Lung microvascular endothelial cell (primary cell): ENCODE measurements at places on chromosomes 12 and 14. TPM values are rescaled to one million over a fixed set of nuclear protein-coding genes. Genes with fewer than 3 reads are reported as not detected.

STAC3 gene
- 0.22 and 0.40 TPM in 2 replicates for total RNA-seq

HOXC11 gene
- total RNA-seq = not detected in 2 replicates

SPPL3 gene
- 3.5 and 6.0 TPM in 2 replicates for total RNA-seq

CLEC1A gene
- 12.5 and 14.4 TPM in 2 replicates for total RNA-seq

PPFIA2 gene
- total RNA-seq = not detected in 2 replicates

C14orf132 gene
- total RNA-seq = 1.3 and 3.8 TPM in 2 replicates

RCOR1 gene
- total RNA-seq = 7.6 and 8.1 TPM in 2 replicates

HCAR3 gene
- not detected in 2 replicates for total RNA-seq

FIGNL2 gene
- 0.44 and 0.79 TPM in 2 replicates for total RNA-seq

KRT81 gene
- total RNA-seq = under 0.01 TPM in 1 of 2 replicates, not detected in the other

KRT5 gene
- not detected in 2 replicates for total RNA-seq

EGLN3 gene
- total RNA-seq = 1.7 and 6.2 TPM in 2 replicates

HHIPL1 gene
- total RNA-seq = 0.79 and 1.1 TPM in 2 replicates

APOF gene
- total RNA-seq = not detected in 2 replicates

P2RX2 gene
- total RNA-seq = not detected in 2 replicates

USP44 gene
- 0.87 and 1.8 TPM in 2 replicates for total RNA-seq
